ENCODE measurements at places on chromosomes 7 and 10. TPM values are rescaled to one million over a fixed set of nuclear protein-coding genes. Genes with fewer than 3 reads are reported as not detected.

ATOH7 gene
- not detected for total RNA-seq

- H3K36me3 ChIP-seq, result no peaks in the 10 kb centered on the region
- no peak for DNase-seq
- no peak overlapping the region for H3K27ac ChIP-seq
- no peaks in the 10 kb centered on the region for H3K4me1 ChIP-seq
Measured at GRCh38 chr7:128194533-128195282, 46.4 kb upstream of the LEP start.

DNA sequence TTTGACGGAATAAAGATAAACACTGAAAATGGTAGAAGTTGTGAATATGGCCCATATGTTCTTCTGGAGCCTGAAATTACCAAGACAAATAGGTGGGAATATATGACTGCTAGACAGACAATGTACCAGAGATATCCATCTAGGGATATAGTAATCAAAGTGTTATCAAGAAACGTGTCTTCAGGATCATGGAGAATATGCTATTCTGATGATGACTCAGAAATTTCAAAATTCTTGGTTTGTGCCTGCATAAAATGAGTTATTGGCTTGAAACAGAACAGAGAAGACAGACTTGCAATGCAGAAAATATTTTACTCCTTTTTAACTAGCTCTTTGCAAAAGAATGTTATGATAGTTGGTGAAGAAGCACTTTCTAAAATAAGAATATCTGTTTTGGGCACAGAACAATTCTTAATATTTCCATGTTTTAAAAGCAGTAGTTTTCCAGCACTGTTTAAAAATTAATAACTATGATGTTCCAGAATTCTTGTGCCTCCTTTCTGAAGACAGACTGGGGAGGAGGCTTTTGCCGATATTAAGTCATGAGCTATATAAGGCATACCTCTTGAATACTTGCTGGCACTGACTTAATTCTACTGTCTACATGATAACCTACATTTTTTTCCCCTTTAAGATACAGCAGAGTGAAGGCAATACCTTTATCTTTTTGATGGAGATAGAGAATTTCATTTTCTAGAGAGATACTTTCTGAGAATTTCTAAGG lies 34.4 kb upstream of the CABCOCO1 start:
- no peaks in the 10 kb centered on the region for H3K4me1 ChIP-seq
- H3K27ac ChIP-seq, result no peak overlapping the region
- no peak for DNase-seq
- no peaks in the 10 kb centered on the region for H3K27me3 ChIP-seq
- no peaks in the 10 kb centered on the region for H3K36me3 ChIP-seq

- DNase-seq, result no peak
- H3K27me3 ChIP-seq, result no peaks in the 10 kb centered on the region
- no peak overlapping the region for H3K27ac ChIP-seq
Measured at GRCh38 chr10:124011464-124011863, 81.9 kb downstream of the CHST15 start.

DNA sequence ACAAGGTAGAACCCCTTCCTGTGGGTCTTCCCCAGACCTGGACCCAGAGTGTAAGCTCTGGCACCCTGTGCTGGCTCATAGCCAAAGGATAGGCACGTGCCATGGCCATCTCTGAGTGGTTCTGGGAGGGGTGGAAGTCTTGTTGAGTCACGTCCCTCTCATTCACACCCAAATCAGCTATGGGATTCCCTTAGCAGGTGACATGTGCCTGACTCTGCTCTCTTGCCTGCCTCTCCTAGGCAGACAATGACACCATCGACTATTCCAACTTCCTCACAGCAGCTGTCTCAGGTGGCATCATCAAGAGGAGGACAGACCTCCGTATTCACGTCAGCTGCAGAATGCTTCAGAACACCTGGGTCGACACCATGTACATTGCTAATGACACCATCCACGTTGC lies 59.8 kb downstream of the C10orf120 start:
- H3K27ac ChIP-seq, result no peak overlapping the region
- H3K4me3 ChIP-seq, result no peak overlapping the region
- no peaks in the 10 kb centered on the region for H3K36me3 ChIP-seq
- H3K27me3 ChIP-seq, result no peaks in the 10 kb centered on the region

GRCh38 chr7:25752967-25753791 lies 398.8 kb upstream of the NFE2L3 start:
- H3K4me3 ChIP-seq, result no peak overlapping the region
- no peaks in the 10 kb centered on the region for H3K4me1 ChIP-seq
- no peaks in the 10 kb centered on the region for H3K27me3 ChIP-seq

DNA sequence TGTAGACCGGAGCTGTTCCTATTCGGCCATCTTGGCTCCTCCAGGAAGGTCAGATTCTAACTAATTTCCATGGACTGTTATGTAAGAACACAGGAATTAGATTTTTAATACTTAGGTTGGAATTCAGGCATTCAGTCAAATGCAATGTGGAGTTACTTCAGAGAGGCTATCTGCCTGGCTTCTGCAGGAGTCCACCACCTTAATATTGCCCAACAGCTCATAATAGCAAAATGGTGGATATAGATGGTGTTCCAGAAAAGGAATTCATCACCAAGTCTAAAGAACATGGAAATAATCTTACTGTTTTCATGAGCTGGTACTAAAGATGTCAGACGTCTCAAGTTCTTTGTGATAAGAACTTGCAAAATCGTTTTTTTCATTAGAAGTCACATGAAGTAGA lies 39.5 kb downstream of the CRHR2 start:
- no peaks in the 10 kb centered on the region for H3K27me3 ChIP-seq
- no peak overlapping the region for H3K4me3 ChIP-seq
- H3K36me3 ChIP-seq, result no peaks in the 10 kb centered on the region

DNA sequence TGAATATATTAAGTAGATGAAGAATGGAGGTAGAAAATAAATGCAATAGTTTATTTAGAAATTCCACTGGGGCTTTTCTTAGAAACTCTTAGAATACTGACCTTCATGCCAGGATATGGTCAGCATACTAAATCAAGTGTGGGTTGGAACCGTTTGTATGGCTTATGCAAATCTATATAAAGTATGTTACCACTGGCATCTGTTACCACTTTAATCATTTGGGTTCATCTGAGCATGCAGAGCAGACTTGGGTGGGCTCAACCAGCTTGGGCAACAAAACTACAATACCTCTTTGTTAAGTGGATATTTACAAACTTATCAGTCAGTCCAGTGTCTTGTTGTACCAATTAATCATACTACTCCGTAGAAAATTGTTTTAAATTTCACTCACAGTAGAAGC lies 125.8 kb downstream of the CRPPA start:
- no peak overlapping the region for H3K27ac ChIP-seq
- no peaks in the 10 kb centered on the region for H3K36me3 ChIP-seq
- no peaks in the 10 kb centered on the region for H3K27me3 ChIP-seq
- no peak for DNase-seq
- no peak overlapping the region for H3K4me3 ChIP-seq

DNA sequence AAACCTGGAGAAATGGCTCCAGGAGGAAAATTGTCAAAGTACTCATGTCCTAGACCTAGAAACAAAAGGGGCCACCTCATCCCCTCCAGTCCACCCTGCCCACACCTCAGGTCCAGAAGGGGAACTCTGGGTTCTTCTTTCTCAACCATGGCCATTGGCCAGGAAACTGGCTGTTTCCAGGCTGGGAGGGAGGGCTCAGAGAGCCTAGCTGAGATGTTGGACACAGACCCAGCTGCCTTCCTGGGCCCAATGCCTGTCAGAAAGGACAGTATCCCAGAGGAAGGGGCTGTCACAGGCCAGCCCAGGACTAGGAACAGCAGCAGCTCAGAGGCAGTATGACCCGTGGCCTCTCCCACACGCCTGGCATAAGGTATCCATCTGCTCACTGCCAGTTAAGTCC lies 9.6 kb downstream of the GRID1 start:
- no peak overlapping the region for H3K4me3 ChIP-seq
- H3K36me3 ChIP-seq, result no peaks in the 10 kb centered on the region
- no peak for DNase-seq
- H3K27ac ChIP-seq, result no peak overlapping the region
- H3K27me3 ChIP-seq, result no peaks in the 10 kb centered on the region

- no peak overlapping the region for H3K4me3 ChIP-seq
- H3K4me1 ChIP-seq, result no peaks in the 10 kb centered on the region
- DNase-seq, result no peak
- no peaks in the 10 kb centered on the region for H3K36me3 ChIP-seq
- no peak overlapping the region for H3K27ac ChIP-seq
Measured at GRCh38 chr10:17181751-17182150, 19.7 kb downstream of the TRDMT1 start.

- no peak for DNase-seq
- no peak overlapping the region for H3K4me3 ChIP-seq
- no peaks in the 10 kb centered on the region for H3K27me3 ChIP-seq
- no peak overlapping the region for H3K27ac ChIP-seq
Measured at GRCh38 chr7:28533731-28534531, 121.6 kb downstream of the CREB5 start.

- H3K4me1 ChIP-seq, result no peaks in the 10 kb centered on the region
- H3K36me3 ChIP-seq, result peaks cover 21% of the 10 kb centered on the region
- H3K27me3 ChIP-seq, result no peaks in the 10 kb centered on the region
- no peak overlapping the region for H3K4me3 ChIP-seq
- H3K27ac ChIP-seq, result no peak overlapping the region
- no peak for DNase-seq
Measured at GRCh38 chr7:133070562-133070961, 11.3 kb downstream of the CHCHD3 start.

DNA sequence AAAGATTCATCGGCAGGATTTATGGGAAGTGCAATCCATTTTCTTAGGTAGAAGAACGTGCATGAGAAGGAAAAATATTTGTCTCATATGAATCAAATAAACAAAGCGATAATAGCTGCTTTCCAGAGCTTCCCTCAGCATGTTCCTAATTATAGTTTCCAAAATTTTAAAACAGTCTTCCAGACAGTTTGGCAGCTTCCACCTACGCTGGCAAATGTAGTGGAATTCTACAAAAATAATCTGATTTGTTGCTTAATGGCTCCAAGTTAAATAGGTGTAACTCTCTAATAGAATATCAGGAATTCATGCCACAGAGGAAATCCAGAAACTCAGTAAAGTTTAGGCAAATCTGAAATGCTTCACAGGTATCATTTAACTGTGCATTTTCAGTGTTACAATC lies 23.3 kb upstream of the AGBL3 start:
- no peak overlapping the region for H3K27ac ChIP-seq
- DNase-seq, result no peak
- no peaks in the 10 kb centered on the region for H3K36me3 ChIP-seq
- no peaks in the 10 kb centered on the region for H3K4me1 ChIP-seq

DNA sequence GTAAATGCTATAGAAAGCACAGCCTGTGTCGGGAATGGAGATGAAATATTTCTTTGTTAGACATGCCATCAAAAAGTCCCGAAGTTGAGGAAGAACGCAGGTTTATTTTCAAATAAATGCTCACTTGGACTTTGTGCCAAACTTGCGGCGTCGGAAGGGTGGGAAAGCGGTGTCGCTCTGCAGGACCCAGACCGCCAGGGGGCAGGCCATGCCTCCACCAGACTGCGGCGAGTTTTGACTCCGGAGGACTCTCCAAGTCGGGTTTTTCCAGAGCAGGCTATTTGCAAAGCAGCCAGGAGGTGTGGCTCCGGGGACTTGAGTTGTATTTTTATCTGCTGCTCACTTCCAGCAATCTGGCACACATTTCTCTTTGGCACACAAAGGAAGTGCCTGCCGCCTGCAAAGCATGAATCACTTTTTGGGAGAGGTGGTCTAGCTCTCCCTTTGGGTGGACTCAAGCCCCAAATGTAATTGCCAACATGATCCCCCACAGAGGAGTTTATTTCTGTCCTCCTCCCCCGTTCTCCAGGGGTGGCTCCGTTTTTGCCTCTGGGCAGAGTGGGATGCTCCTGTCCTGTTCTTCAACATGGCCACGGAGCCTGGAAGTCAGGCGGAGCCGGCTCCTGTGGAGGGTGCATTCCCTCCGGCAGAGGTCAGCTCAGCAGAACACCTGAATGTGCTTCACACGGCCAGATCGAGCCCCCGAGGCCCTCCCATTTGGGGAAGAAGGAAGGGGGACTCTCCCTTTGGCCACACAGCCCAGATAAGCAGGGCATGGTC lies 82.3 kb upstream of the GPR26 start:
- H3K4me1 ChIP-seq, result no peaks in the 10 kb centered on the region
- no peak overlapping the region for H3K4me3 ChIP-seq
- peak; percentile 36 for DNase-seq
- no peak overlapping the region for H3K27ac ChIP-seq
- no peaks in the 10 kb centered on the region for H3K36me3 ChIP-seq
- peaks cover 10% of the 10 kb centered on the region for H3K27me3 ChIP-seq
